ENCODE measurements at places on chromosomes 7 and 10.

GRCh38 chr10:89201345-89202032 lies 5.6 kb downstream of the CH25H start:
- no peak for DNase-seq

GRCh38 chr10:44913350-44914081 lies 2.4 kb downstream of the TMEM72 start:
- DNase-seq: no peak

- no peak for DNase-seq
These were observed 267.4 kb downstream of the ADK start for GRCh38 chr10:74418285-74418872.

DNA sequence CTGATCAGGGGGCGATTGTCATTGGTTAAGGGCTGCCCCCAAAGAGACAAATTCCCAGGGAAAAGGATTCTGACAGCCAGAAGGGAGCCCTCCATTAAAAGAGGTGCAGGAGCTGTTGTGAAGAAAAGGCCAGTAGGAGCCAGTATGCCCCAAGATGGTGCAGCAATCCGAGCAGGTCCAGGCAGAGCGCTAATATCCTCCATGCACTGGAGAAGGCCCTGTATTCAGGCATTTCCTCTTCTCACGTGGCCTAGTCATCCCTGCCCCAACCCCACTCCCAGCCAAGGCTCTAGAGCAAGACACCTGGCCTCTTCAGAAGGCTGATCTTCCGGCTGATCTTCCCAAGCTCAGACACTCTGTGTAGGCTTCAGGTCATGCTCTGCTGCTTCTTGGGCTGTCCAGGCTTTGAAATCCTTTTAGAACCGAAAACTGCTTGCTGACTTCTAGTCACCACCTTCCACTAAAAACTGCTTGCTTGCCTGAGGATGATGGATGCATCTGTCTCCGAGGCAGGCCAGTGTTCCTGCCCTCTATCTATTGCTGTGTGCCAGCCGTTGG lies 77.4 kb downstream of the CYP26A1 start:
- no peak for DNase-seq

DNA sequence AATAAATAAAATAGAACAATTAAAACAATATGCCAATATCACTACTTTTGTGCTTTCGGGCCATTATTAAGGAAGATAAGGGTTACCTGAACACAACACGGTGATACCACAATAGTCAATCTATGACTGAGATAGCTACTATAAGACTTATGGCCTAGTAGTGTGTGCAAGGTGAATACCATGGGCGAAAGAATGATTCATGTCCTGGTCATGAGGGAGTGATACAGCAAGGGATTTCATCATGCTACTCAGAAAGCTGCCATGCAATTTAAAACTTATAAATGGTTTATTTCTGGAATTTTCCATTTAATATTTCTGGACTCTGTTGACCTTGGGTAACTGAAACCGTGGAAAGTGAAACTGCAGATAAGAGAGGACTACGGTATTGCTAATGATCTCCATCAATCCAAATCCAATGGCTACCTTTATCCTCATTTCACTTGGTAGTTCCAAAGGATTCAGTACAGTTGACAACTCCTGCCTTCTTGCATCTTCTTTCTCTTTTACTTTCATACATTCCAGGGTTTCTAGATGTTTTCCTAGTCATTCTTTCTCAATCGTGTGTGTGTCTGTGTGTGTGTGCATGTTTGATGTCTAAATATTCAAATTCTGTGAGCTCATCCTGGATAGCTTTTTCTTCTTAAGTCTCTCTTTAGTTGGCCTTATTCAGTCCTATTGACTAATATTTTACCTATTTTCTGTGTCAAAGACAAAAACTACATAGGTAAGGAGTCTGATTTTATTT lies 100.5 kb upstream of the MAGI2 start:
- no peak for DNase-seq

DNA sequence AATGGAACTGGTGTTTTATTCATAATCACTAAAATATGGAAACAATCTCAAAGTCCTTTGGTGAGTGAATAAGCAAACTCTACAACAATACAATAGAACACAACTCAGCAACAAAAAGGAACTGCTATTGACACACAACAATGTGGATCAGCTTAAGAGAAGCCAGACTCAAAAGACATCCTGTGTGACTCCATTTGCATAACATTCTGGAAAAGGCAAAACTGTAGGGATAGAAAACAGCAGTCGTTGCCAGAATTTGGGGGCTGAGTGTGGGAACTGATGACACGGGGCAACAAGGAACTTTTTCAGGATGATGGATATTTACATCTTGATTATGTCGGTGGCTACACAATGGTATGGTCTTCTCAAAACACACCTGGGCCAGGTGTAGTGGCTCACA lies 32.4 kb upstream of the SVIL start:
- DNase-seq: no peak

- no peak for DNase-seq
These were observed 86.9 kb downstream of the CARD11 start for GRCh38 chr7:2956526-2957368.

DNA sequence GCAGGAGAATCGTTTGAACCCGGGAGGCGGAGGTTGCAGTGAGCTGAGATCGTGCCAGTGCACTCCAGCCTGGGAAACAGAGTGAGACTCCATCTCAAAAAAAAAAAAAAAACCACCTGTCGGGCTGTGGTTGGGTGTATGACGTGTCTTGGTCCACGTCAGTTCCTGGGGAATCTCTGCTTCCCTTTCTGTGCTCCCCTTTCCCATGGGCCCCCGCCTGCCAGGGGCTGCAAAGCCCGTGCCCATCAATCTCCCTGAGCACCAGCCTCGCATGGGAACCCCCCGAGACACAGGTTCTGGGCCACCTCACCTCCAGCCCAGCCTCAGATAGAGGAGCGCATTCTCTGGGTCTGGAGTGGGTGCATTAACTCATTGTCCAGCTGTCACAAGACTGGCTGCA lies 2.3 kb upstream of the SH2B2 start:
- DNase-seq: no peak

- no peak for DNase-seq
These were observed 199.9 kb downstream of the GATA3 start for GRCh38 chr10:8254350-8254749.

DNA sequence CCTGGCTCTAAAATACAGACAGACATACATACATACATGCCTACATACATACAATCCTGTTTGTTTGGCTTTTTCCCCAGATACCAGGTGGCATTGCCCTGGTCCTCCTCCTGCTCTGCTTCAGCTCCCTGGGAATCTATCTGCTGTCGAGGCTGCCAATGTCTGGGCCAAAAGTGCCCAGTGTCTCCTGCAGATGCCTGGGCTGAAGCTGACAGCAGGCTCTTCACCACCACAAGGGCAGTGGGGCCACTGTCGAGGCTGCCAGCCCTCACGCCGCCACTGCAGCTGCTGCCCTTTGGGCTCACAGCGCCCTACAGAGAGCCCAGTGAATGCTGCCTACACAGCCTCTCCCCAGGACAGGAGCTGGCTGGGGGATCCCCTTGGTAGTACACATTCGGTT lies 18.0 kb upstream of the STN1 start:
- DNase-seq: no peak

- no peak for DNase-seq
These were observed 32.4 kb upstream of the RET start for GRCh38 chr10:43044448-43044921.

DNA sequence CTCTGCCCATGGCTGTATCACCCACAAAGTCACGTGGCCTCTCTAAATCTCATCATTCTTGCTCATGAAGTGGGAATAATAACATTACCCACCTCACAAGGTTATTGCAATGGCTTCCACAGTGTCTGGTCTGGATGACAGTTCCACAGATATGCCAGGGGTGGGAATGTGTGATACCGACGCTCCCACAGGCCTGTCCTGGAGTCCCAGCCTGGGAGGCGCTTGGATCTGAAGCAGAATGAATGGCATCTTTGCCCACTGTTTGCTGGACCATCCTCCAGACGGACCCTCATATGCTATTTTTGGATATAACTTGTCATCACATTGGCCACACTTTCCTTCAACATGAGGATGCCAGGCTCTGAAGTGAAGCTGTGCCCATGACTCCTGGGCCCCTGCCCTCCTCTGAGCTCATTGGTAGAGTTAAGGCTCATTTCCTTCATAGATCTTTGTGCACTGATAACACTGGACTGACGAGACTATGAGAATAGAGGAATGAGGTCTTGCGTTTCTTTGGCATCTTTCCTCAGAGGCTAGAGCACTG lies 279.8 kb upstream of the ZNF32 start:
- DNase-seq: no peak

DNA sequence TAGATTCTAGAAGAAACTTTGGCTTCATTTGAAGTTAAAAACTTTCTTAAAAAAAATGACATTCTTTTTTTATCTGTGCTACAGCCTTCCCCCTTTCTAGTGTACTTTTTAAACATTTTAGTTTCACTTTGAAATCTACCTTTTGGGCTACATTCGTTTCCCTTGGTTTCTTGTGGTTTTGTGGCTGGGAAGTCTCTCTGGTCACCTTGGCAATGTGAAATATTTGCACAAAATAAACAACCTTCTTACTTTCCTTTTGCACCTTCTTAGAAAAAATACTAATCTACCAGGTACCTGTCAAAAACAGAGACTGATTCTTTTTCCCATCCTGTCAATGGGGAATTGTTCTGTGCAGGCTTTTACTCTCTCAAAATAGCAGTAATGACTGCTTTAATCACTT lies 350.2 kb downstream of the GATA3 start:
- DNase-seq: no peak

- DNase-seq: no peak
These were observed 204.3 kb downstream of the MBL2 start for GRCh38 chr10:52568309-52568708.

DNA sequence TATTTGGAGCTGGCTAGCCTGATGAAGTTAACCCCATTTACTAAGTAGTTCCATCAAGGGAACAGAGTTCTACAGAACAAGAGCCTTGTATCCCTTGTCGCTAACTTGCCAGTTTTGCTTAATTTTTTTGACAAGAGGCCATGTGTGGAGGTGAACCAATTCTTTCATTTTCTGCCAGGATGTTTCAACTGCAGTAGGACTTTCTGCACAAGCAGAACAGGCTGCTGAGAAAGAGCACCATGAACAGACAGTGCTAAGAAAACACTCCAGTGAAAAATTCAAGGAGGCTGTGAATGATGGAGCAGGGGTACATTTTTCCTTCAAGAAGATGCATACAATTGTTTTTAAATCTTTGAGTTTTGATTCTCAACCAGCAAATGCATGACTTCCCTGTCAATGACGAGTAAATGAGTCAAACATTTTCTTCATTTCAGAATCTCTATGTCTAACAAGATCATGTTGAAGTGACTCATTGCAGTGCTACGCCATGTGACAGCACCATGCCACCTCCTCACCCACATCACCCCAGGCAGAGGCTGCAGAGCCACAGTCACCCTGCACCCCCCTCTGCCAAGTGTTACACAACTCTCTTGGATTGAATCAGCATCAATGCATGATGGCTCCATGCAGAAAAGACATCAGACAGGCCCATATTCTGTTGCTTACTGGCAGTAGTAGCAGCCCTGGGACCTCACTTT lies 193.1 kb downstream of the COBL start:
- DNase-seq: no peak

GRCh38 chr7:112529521-112529920 lies 48.7 kb downstream of the LSMEM1 start:
- no peak for DNase-seq

- no peak for DNase-seq
These were observed 135.7 kb upstream of the TBX20 start for GRCh38 chr7:35389636-35390035.

GRCh38 chr7:22487978-22488642 lies 11.9 kb downstream of the STEAP1B start:
- DNase-seq: no peak

- DNase-seq: peak; percentile 48
These were observed 15.5 kb upstream of the CRTAC1 start for GRCh38 chr10:98045785-98046389.

DNA sequence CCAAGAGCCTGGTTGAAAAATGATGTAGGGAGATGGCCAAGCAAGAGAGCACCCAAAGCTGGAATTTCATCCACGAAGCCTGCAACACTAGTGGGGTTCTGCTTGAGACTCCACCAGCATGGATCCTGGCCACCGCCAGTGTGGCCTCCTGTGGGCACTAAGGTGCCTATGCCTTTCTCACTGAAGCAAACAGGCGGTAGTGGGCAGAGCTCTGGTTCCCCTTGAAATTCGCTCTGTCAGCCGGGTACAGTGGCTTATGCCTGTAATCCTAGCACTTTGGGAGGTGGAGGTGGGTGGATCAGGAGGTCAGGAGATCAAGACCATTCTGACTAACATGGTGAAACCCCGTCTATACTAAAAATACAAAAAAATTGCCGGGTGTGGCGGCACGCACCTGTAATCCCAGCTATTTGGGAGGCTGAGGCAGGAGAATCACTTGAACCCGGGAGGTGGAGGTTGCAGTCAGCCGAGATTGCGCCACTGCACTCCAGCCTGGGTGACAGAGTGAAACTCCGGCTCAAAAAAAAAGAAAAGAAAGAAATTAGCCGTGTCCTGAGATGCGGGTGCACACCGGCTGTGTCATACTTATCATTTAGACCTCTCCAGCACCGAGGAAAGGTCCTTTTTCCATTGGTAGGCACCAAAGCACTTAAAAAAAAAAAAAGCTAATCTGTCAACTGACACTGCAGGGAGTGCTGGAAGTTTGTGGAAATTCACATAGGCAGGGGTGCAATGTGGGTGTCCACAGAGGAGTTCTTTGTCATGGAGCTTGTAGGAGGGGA lies 28.3 kb downstream of the CCM2 start:
- DNase-seq: no peak

DNA sequence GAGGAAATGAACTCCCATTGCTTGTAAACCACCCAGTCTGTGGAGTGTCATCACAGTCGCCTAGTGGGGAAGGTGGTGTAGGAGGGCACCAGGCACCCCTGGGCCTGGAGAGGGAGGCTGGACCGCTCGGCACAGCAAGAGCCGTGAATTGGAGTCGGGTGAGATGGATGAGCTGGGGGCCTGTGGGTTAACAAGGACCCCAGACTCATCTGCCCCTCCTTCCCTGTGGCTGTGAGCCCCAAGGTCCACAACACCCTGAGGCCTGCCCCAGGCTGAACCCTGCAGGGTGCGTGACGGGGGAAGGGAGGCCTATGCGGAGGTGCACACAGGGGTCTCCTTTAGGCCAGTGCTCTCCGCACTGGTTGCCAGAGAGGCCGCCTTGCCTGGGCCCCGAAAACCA lies 581.4 kb upstream of the FOXK1 start:
- no peak for DNase-seq

DNA sequence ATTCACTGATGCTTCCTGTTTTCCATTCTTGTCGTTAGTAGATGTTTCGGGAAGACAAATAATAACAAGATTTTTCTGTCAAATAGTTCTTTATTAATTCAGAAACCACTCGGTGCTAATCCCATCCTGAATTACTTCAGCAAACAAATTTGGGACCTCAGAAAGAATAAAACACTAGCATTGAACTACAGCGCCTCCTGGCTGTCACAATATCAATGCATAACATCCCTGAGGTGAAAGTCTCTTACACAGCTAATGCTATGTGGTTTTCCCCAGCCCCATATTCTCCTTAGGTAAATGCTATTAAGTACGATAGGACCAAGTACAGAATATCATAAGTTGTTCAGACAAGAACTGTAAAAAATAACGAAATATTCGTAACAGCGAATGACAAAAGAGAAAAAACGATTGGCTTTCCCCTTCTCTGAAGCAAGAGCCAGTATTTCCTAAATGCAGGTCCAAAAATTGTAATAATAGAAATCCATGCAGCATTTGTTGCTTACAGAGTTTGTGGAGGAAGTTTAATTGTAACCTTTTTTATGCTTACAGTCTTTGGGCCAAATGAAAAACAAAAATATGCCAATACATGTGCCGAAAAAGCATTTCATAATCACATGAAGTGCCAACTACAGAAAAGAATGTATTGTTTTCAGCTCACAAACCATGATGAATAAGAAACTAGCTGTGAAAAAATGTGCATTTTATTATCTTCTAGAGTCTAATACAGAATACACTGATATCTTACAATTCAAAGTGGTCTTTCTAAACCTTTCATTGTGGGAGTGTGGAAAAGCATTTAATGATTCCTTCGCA lies 47.3 kb downstream of the MYPN start:
- DNase-seq: peak; percentile 31
